ENCODE measurements at places on chromosomes 7 and 10. TPM values are rescaled to one million over a fixed set of nuclear protein-coding genes. Genes with fewer than 3 reads are reported as not detected.

- H3K27me3 ChIP-seq, result peaks cover 5% of the 10 kb centered on the region
- no peak for DNase-seq
- no peak overlapping the region for H3K4me3 ChIP-seq
- no peak overlapping the region for H3K27ac ChIP-seq
- H3K4me1 ChIP-seq, result peaks cover 1% of the 10 kb centered on the region
Measured at GRCh38 chr10:78405736-78406135, 372.1 kb downstream of the RPS24 start.

DNA sequence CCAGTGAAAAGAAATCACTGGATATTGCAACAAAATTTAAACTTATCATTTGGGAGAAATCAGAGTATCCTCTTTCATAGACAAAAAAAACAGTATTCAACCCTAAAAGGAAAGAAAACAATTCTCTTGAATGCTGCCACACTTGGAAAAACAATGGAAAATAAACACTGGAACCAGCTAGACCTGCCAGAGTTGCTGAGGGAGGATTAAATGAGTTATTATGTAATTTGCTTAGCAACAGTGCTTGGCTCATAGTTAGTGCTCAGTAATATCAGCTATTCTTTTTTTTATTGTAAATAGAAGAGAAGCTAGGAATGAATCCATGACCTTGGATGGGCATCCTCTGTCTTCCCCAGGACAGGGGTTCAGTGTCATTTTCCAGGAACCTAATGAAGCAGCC lies 11.0 kb upstream of the ZNF273 start:
- peaks cover 8% of the 10 kb centered on the region for H3K4me1 ChIP-seq
- no peak for DNase-seq
- H3K4me3 ChIP-seq, result no peak overlapping the region
- peaks cover 30% of the 10 kb centered on the region for H3K27me3 ChIP-seq

DNA sequence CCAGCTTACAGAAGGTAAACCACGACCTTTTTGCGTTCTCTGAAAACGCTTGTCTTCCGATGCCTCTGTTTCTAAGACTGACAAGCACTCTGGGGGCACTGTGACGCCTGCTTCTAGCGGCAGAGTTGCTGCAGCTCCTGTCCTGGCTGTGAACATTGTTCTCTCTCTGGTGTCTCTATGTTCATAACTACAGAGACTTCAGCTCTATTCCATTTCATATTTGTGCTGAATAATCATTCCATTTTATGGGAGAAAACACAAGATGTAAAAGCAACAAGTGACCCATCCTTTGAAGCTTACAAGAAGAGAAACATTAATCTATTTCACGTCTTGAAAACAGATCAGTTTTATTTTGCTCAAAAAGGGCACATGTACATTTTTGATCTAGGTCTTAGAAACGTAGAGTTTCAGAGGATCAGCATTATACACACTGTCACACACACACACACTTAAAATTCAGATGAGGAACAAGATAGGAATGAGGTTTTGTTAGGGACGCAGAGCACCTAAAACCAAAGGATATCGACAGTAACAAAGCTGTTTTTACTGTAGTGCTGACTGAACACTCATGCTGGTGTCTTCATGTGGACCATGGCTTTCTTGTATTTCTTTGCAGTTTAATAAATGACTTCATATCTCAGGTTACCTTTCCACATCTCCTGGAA lies 3.0 kb downstream of the IKZF1 start:
- peak; percentile 54 for DNase-seq
- peak overlapping the region; percentile 99 for H3K4me3 ChIP-seq
- H3K36me3 ChIP-seq, result peaks cover 77% of the 10 kb centered on the region
- peak overlapping the region; percentile 98 for H3K27ac ChIP-seq
- H3K4me1 ChIP-seq, result peaks cover 21% of the 10 kb centered on the region

DNA sequence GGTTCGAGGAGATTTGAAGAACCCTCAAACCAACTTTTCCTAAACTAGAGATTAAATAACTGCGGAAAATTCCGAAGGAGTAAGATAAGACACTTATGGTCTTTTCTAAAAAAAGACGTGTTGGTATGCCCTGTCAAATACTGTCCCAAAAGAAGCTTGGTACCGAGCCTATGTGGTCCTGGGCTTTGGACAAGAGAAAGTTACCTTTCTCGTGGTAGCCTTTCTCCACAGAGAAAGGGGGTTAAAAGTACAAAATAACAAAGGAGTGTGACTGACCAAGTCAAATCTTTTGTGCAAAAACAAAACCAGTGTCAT lies 56.2 kb upstream of the JCAD start:
- H3K36me3 ChIP-seq, result no peaks in the 10 kb centered on the region
- DNase-seq, result no peak
- no peak overlapping the region for H3K27ac ChIP-seq
- H3K27me3 ChIP-seq, result no peaks in the 10 kb centered on the region
- no peak overlapping the region for H3K4me3 ChIP-seq

- no peak for DNase-seq
- no peak overlapping the region for H3K4me3 ChIP-seq
- no peaks in the 10 kb centered on the region for H3K27me3 ChIP-seq
Measured at GRCh38 chr7:152513861-152514770, 78.3 kb upstream of the KMT2C start.

DNA sequence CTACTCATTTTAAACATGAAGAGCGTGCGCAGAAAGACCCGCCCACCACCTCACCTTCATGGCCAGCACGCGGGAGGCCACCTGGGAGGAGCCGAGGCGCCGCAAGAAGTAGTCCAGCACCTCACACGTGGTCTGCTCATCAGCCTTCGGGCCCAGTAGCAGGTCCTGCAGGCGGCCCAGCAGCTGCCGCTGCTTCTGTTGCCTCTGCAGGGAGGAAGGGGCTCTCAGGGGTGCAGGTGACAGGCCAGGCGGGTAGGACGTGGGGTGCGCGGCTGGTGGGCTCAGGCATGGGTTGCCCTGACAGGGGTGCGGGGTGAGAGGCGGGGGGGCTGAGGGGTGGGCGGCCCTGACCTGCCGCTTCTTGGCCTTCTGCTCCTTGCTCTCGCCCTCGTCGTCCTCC lies 17.6 kb downstream of the INTS1 start:
- no peak overlapping the region for H3K27ac ChIP-seq
- DNase-seq, result no peak
- no peaks in the 10 kb centered on the region for H3K4me1 ChIP-seq

GRCh38 chr10:30216821-30217220 lies 132.3 kb downstream of the MTPAP start:
- H3K27me3 ChIP-seq, result peaks cover 23% of the 10 kb centered on the region
- no peak overlapping the region for H3K27ac ChIP-seq
- DNase-seq, result no peak
- H3K36me3 ChIP-seq, result no peaks in the 10 kb centered on the region

DNA sequence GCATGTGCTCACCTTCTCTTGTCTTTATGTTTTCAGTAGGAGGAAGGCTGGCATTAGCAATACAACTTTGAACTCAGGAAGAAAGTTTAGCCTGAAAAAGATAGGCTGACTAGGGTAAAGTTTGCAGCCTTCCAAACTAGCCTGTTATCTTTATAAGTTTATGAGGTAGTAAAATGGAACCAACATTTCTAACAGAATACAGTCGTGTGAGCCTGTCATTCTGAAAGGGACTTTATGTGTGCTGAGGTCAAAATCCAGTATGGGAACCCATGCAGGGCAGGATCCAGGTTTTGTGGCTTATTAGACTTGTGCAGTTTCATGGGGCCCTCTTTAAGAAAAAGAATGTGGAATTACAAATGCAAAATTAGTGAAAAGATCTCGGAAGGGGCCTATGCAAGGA lies 201.0 kb upstream of the PRPS1L1 start:
- no peak overlapping the region for H3K4me3 ChIP-seq
- no peaks in the 10 kb centered on the region for H3K36me3 ChIP-seq
- no peaks in the 10 kb centered on the region for H3K4me1 ChIP-seq

- no peak overlapping the region for H3K4me3 ChIP-seq
- no peak overlapping the region for H3K27ac ChIP-seq
- no peak for DNase-seq
- no peaks in the 10 kb centered on the region for H3K36me3 ChIP-seq
Measured at GRCh38 chr7:82347808-82348207, 95.8 kb downstream of the CACNA2D1 start.

GRCh38 chr10:43039624-43040481 lies 37.0 kb upstream of the RET start:
- DNase-seq, result no peak
- no peak overlapping the region for H3K4me3 ChIP-seq
- no peaks in the 10 kb centered on the region for H3K36me3 ChIP-seq
- H3K27ac ChIP-seq, result no peak overlapping the region
- no peaks in the 10 kb centered on the region for H3K4me1 ChIP-seq
- H3K27me3 ChIP-seq, result no peaks in the 10 kb centered on the region

DNA sequence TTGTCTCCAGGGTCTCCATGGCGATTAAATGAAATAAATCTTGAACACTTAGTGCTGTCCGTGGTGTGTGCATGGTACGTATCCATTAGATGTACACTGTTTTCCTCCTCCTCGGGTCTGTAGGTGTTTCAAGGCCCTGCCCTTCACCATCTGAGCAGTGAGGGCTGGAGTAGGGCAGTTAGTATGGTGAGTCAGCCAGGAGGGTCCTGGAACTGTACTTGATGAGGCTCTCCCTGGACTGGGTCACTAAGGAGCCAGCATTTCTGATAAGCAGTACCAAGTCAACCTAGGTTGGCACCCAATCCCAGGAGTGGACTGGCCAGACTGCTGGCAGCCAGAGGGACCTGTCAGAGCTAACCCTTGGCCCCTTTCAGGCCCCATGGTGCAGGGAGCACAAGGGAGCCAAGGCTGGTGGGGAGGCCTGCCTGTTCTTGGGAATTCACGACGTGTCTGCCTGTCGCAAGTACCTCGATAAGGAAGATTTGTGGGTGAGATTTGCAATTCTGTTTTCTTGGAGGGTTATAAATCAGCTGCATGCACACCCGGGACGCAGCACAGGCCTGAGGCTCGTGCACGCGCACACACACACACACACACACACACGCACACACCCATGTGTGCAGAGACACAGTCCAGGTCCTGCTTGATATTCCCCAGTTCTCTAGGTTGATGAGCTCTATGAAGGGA lies 114.2 kb downstream of the ZMIZ1 start:
- DNase-seq, result no peak
- peaks cover 3% of the 10 kb centered on the region for H3K4me1 ChIP-seq

DNA sequence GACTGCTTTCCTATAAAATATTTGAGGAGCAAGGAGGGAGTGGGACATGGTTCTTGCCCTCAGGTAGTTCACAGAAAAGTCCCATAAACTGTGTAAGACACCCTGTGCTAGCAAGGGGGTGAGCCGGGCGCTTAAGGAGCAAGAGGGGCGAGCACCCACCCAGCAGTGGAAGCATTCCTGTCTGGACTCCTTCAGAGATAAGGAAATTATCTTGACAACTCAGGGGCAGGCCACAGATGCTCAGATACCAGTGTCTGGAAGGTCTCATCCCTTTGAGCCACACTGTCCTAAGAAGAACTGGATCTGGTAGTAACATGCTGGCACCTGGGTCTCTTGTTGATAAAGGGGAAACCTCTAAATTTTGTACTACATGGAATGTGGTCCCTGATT lies 54.1 kb downstream of the DAGLB start:
- H3K4me1 ChIP-seq, result peaks cover 39% of the 10 kb centered on the region
- H3K4me3 ChIP-seq, result no peak overlapping the region

DNA sequence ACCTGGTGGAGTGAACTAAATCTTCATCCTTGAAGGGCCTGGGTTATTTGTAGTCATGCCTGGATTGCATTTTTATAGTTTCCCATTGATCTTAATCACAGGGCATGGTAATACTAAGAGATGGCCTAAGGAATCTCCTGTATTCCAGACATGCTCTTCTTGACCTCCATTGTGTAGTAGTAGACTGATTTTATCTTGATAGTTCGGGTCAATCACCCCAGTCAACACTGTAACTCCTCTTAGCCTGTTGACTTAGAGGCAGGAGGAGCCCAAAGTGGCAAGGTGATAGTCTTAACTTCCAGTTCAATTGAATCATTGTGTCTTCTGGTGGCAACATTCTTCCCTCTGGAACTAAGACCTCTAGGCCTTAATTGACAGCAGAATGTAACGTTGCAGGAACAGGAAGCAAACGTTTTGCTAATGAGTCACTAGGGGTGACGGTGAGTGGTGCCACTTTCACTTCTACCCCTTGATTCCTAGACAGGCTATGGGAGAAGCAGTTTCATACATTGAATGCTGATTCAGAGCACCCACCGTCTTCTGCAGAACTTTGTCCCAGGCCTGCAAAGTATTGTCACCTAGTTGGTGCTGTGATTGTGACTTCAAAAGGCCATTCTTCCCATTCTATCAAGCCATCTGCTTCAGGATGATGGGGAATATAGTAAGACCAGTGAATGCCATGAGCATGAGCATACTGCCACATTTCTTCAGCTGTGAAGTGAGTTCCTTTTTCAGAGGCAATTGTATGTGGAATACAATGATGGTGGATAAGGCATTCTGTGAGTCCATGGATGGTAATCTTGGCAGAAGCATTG lies 24.0 kb upstream of the PAPSS2 start:
- no peaks in the 10 kb centered on the region for H3K27me3 ChIP-seq
- H3K4me3 ChIP-seq, result no peak overlapping the region
- H3K36me3 ChIP-seq, result peaks cover 16% of the 10 kb centered on the region
- DNase-seq, result peak; percentile 12
- H3K27ac ChIP-seq, result peak overlapping the region; percentile 75

- no peaks in the 10 kb centered on the region for H3K4me1 ChIP-seq
- no peak for DNase-seq
- H3K27ac ChIP-seq, result no peak overlapping the region
- H3K27me3 ChIP-seq, result no peaks in the 10 kb centered on the region
- no peaks in the 10 kb centered on the region for H3K36me3 ChIP-seq
Measured at GRCh38 chr10:75375838-75376237, 25.7 kb downstream of the ZNF503 start.

GRCh38 chr7:91915401-91916050 lies 25.1 kb upstream of the AKAP9 start:
- H3K36me3 ChIP-seq, result no peaks in the 10 kb centered on the region
- H3K4me1 ChIP-seq, result peaks cover 16% of the 10 kb centered on the region
- no peak overlapping the region for H3K27ac ChIP-seq
- no peak for DNase-seq
- peaks cover 6% of the 10 kb centered on the region for H3K27me3 ChIP-seq
- no peak overlapping the region for H3K4me3 ChIP-seq

DNA sequence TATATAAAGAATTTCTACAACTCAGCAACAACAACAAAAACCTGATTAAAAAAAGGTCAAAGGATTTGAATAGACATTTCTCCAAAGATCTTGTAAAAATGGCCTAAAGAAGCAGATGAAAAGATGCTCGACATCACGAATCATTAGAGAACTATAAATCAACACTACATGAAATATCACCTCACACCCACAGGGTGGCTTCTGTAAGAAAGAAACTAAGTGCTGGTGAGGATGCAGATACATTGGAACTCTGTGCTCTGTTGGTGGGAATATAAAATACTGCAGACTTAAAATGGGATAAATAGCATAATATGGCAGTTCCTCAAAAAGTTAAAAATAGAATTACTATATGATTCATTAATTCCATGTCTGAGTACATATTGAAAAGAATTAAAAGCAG lies 38.3 kb upstream of the CDCA7L start:
- DNase-seq, result no peak
- no peak overlapping the region for H3K4me3 ChIP-seq

Gene TMEM270
- not detected for total RNA-seq

Gene AKR1B15
- not detected for total RNA-seq

Gene KEL
- total RNA-seq, result 0.78 TPM

Gene POLR2J2
- 13.9 TPM for total RNA-seq

Gene GBX1
- total RNA-seq, result not detected

Gene MMRN2
- total RNA-seq, result not detected

Gene STN1
- 21.7 TPM for total RNA-seq

Gene GSAP
- total RNA-seq, result 0.90 TPM

Gene C10orf105
- 0.11 TPM for total RNA-seq

Gene CYP3A4
- total RNA-seq, result not detected

Gene MYO1G
- 442 TPM for total RNA-seq

Data from activated T-helper 2 cell treated with anti-CD3 and anti-CD28 coated beads, Interferon-gamma antibody, Interleukin-2, Interleukin-4, amounts not matched to agents 10 μg/mL and 5 μg/mL and 100 μg/mL, durations not matched to agents 14 hours and 24 hours and 36 hours (primary cell).